ENCODE measurements at places on chromosomes 5 and 9. TPM values are rescaled to one million over a fixed set of nuclear protein-coding genes. Genes with fewer than 3 reads are reported as not detected.

DNA sequence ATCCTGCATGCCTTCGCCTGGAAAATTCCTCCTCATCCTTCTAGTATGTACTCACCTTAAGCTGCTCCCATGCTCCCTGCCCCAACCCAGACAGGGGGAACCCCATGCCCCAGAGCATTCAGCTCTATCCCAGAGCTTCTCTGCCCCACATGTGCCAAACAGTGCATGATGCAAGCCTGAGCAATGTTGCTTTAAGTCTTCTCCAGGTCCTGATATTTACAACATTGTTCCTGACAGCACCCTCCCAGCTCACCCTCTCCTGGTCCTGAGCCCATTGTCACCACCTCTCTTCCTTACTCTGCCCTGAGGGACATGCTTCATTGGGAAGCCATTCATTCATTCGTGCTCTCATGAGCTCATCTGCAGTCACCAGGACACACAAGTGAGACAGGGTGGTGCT is 23.4 kb upstream of the BARX1 start:
- peaks cover 40% of the 10 kb centered on the region for H3K27me3 ChIP-seq
- H3K4me1 ChIP-seq = no peaks in the 10 kb centered on the region
- DNase-seq = no peak

- DNase-seq = peak; percentile 60
- no peaks in the 10 kb centered on the region for H3K36me3 ChIP-seq
- no peaks in the 10 kb centered on the region for H3K27me3 ChIP-seq
- H3K4me3 ChIP-seq = peak overlapping the region; percentile 91
Observed at GRCh38 chr9:6757132-6757455, 679 bp upstream of the KDM4C start.

DNA sequence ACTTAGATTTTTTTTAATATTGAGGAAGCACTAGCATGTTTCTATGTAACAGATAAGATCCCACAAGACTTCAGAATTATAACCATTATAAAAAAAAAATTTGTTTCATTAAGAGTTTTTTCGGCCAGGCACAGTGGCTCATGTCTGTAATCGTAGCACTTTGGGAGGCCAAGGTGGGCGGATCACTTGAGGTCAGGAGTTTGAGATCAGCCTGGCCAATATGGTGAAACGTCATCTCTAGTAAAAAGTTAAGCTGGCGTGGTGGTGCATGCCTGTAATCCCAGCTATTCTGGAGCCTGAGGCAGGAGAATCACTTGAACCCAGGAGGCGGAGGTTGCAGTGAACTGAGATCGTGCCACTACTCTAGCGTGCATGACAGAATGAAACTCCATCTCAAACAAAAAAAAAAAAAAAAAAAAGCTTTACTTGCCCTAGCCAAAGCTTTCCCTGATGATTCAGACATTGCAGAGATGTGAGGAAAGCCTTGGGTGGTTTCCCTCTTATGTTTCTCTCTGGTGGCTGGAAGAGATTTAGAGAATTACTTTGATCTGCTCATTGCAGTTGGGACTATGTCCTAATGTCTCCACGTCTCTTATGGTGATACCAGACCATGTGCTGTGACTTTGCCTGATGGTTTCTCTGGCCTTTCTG is 65.4 kb downstream of the EGFLAM start:
- no peaks in the 10 kb centered on the region for H3K4me1 ChIP-seq
- no peak overlapping the region for H3K27ac ChIP-seq
- no peak overlapping the region for H3K4me3 ChIP-seq

The PRSS3 gene
- total RNA-seq = 64.0 TPM

DNA sequence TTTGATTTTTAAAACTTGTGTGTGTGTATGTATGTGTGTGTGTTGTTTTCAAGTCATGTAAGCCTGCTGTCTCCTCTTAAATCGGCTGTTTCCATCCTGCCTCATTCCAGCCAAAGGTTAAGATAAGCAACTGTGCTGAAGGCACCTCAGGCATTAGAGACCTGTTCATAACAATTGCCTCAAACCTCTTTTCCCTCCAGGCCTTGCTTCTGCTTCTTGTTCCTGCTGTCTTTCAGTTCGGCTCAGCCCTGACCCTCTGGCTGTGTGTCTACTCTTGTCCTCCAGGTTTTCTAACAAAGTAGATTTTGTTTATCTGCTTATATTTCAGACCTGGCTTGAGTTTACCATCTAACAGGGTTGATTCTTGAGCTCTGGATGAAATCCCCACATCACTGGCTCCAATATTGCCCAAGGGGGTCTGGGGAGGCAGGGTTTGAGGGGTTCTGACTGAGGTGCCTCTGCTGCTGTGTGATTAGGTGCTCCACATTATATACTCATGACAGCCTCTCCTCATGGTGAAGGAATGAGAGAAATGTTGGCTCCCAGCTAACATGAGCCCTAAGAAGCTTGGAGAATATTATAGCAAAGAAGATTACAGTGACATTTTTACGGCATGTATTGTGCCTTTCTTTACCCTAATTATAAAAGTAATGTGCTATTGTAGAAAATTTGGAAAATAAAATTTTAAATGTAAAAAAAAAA is 229.7 kb upstream of the PIK3R1 start:
- H3K36me3 ChIP-seq = no peaks in the 10 kb centered on the region
- no peaks in the 10 kb centered on the region for H3K4me1 ChIP-seq
- H3K27me3 ChIP-seq = no peaks in the 10 kb centered on the region

The GRIA1 gene
- 0.19 TPM for total RNA-seq

The TMEM252 gene
- not detected for total RNA-seq

GRCh38 chr5:38250763-38251448 is 7.5 kb upstream of the EGFLAM start:
- H3K27ac ChIP-seq = no peak overlapping the region
- no peak overlapping the region for H3K4me3 ChIP-seq
- H3K36me3 ChIP-seq = no peaks in the 10 kb centered on the region
- H3K27me3 ChIP-seq = no peaks in the 10 kb centered on the region
- H3K4me1 ChIP-seq = no peaks in the 10 kb centered on the region

Measured in esophagus squamous epithelium (tissue), 5 donors.